ENCODE measurements at places on chromosomes 1 and 21.
A peak's percentile ranks its signal among the peaks of the same experiment; 100 is the strongest.

DNA sequence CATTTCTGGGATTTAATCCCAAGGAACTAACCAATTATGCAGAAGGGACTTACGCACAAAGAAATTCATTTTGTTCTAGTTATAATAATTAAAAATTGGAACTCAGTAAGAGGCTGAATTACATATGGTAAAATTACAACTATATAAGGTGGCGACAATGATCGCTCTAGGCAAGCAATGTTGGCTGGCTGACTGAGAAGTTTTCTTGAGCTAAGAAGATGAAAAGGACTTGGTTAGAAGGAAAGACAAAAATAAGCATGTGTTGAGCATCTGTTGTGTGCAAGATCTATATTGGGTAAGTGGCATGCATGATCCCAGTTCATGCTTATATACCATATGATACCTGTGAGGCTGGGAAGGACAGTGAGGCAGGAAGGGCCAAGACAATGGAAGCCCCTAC is 80.8 kb downstream of the FCRL5 start:
- ATAC-seq = peak; percentile 42

DNA sequence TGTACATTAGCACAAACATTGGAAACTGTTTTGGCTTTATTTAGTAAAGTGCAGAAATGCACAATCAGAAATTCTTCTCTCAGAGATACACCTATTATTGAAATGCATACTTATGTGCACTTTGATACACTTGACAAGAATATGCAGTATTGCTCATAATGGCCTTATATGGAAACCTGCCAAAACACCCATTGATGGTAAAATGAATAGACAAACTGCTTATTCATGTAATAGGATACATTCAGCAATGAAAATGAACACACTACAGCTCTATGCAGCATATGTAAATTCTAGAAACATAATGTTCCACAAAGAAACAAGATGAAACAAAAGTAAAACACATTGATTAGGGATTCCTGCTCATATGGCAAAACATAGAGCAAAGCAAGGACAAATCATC is 223.9 kb downstream of the S1PR1 start:
- peak; percentile 87 for ATAC-seq

GRCh38 chr1:218642033-218642948 is 297.2 kb downstream of the TGFB2 start:
- ATAC-seq = peak; percentile 83

DNA sequence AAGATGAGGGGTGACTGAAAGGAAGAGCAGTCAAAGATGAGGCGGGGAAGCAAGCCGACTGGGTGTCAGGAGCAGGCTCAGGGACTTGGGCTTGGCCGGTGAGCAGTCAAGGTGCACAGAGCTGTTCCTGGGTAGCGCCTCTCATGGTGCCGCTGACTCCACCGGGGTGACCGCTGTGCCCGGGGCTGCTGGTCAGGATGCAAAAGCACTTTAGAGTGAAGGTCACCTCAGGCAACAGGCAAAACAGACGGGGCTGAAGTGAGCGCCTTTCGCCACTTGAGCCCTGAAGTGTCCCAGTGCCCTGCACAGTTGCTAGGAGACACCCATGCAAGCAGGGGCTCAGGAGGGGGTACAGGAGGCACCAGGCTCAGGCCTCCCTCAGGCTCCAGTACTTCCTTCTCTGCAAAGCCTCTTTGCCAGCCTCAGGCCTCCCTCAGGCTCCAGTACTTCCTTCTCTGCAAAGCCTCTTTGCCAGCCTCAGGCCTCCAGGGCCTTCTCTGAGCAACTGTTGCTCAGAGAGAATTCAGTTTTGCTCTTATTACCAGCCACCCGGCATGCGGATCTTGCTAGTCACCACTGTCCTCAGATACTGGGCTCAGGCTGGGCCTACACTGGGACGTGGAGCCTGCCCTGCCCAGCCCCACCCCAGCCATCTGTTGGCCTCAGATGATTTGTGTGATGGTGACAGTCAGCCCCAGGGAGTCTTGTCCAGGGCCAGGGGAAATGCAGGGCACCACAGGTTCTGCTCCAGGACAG is 99.7 kb upstream of the IRF2BP2 start:
- peak; percentile 82 for ATAC-seq

All from motor neuron (in vitro differentiated cells).